Stomach (tissue), 19 donors: ENCODE measurements at places on chromosomes 13 and 19.

GRCh38 chr13:111990362-111990761 is 76.6 kb upstream of the SOX1 start:
- H3K27me3 ChIP-seq = no peaks in the 10 kb centered on the region
- no peaks in the 10 kb centered on the region for H3K36me3 ChIP-seq
- DNase-seq = no peak

DNA sequence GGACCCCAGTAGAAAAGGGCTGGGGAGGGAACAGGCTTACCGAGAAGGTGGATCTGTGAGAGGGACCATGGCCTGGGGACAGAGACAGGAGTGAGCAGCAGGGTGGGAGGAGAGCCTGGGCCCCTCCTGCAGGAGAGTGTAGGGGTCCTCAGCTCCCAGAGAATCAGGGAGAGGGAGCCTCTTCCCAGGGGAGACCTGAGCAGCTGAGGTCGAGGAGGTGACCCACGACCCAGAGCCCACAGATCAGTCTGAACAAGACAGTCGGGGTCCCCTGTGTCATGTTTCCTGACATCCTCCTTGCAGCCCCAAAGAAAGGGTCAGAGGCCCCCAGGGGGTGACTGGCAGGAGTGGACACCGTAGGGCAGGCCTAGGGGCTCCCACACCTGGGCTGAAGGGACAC is 6.7 kb downstream of the CEACAM4 start:
- no peak overlapping the region for H3K27ac ChIP-seq
- H3K27me3 ChIP-seq = no peaks in the 10 kb centered on the region
- H3K4me1 ChIP-seq = no peaks in the 10 kb centered on the region
- no peak for DNase-seq
- no peak overlapping the region for H3K4me3 ChIP-seq
- H3K36me3 ChIP-seq = no peaks in the 10 kb centered on the region

GRCh38 chr19:13880059-13881043 is 3.4 kb downstream of the NANOS3 start:
- H3K27ac ChIP-seq = peak overlapping the region; percentile 83
- DNase-seq = peak; percentile 99
- H3K36me3 ChIP-seq = no peaks in the 10 kb centered on the region
- H3K27me3 ChIP-seq = no peaks in the 10 kb centered on the region
- peaks cover 41% of the 10 kb centered on the region for H3K4me1 ChIP-seq

DNA sequence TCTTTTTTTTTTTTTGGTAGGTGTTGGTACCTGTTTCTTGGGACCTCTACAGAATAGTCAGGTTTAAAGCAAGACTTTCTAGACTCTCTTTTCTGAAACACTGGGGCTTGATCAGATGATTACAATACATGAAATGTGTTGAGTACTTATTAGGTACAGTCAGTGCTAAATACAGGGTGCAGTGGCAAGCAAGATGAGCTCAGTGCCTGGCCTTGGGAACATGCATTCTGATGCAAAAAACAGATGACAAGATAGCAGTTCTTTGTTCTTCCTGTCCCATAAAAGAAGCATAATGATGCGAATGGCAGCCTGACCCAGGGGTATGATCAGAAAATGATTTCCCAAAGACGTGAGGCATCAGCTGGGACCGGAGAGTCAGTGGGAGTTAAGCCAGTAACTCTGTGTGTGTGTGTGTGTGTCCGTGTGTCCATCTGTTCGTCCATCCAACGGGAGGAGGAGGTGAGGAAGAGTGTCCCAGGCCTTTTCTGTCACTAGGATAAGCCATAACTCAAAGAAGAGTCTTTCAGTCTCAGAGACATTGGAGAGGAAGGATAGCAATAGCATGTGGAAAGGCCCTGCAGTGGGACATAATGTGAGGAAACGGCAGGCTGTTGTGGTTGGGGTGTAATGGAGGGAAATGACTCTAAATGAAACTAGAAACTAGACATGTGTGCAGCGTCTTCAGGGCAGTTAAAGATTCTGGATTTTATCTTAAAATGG is 32.2 kb downstream of the SLAIN1 start:
- no peaks in the 10 kb centered on the region for H3K27me3 ChIP-seq
- DNase-seq = no peak
- no peak overlapping the region for H3K27ac ChIP-seq
- H3K36me3 ChIP-seq = no peaks in the 10 kb centered on the region
- H3K4me3 ChIP-seq = no peak overlapping the region
- no peaks in the 10 kb centered on the region for H3K4me1 ChIP-seq

DNA sequence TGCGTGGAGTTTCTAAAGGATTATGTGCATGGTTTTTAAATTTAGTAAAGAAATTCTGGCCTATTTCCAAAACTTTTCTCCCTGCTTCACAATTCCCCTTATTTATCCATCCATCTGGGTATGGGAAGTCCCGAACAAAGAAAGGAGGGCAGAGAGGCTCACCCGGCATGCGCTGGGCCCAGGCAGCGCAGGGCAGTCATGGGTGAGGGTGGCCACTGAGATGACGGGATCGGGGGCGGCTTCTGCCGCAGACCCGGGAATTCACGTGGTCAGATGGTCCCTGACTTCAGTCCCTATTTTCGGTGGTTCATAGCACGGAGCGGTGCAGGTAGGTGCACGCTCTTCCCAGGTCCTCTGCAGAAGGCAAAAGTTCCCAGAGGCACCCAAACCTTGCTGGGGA is 14.5 kb downstream of the IRS2 start:
- DNase-seq = no peak
- H3K4me3 ChIP-seq = no peak overlapping the region
- no peaks in the 10 kb centered on the region for H3K27me3 ChIP-seq
- peaks cover 16% of the 10 kb centered on the region for H3K36me3 ChIP-seq

DNA sequence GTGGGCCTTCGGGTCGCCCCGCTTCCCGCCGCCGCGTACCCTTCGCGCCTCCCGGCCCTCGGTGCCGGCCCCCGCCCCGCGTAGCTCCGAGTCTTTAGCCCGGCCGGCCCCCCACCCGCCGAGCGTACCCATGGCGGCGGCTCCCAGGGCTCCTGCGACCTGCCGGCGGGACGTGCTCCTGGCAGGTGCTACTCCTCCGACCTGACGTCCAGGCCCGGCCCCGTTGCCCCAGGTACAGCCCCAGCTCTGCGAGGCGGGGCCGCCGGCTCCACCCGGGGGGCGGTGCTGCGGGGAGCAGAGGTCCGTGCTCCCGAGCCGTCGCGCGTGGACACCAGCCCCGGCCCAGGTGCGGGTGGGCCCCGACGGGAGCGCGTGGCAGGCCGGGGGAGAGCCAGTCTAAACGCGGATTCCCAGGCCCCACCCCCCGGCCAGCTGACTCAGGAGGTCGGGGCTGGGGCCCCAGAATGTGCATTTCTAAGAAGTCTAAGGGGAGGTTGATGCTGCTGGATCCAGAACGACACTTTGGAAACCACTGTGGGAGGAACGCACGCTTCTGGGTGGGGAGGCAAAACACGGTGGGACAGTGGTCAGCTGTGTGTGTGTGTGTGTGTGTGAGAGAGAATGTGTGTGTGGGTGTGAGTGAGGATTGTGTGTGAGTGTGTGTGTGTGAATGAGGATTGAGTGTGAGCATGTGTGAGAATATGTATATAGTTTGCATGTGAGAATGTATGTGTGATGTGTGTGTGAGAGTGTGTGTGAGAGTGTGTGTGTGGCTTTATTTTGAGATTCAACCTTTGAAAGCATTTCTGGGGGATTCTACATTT is at the start of gene SLC15A1:
SLC15A1 (minus strand) TSS at position 206 of the 824 bp plus-strand sequence; CDS start at position 132, 74 bp downstream.
- peaks cover 13% of the 10 kb centered on the region for H3K4me1 ChIP-seq
- peak within 1 kb of the TSS; percentile 45 for H3K4me3 ChIP-seq
- no peaks in the 10 kb centered on the region for H3K27me3 ChIP-seq

GRCh38 chr19:54421169-54421516 is 5.9 kb downstream of the TTYH1 start:
- no peaks in the 10 kb centered on the region for H3K4me1 ChIP-seq
- H3K27ac ChIP-seq = peak overlapping the region; percentile 42
- H3K36me3 ChIP-seq = no peaks in the 10 kb centered on the region
- H3K4me3 ChIP-seq = no peak overlapping the region
- peaks cover 67% of the 10 kb centered on the region for H3K27me3 ChIP-seq
- no peak for DNase-seq

DNA sequence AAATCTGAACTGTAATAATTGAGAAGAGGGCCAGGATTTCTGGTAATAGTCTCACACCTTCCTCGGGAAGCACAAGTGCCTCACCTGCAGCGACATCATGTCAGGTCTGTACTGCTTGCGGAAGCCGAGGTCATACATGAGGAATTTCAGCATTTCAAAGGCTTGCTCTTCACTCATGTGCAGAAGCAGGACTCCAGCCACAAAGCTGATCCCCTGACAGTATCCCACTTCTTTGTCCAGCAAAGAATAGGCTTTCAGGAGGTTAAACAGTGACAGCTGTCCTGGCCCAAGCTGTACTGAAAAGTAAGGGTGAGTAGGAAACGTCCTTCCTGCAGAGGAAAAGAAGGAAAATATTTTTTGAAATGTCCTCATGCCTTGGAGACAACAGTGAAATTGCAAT is 182.7 kb downstream of the TBC1D4 start:
- H3K4me1 ChIP-seq = no peaks in the 10 kb centered on the region
- H3K4me3 ChIP-seq = no peak overlapping the region

GRCh38 chr13:44380404-44381165 is 7.0 kb downstream of the SERP2 start:
- H3K4me3 ChIP-seq = no peak overlapping the region

DNA sequence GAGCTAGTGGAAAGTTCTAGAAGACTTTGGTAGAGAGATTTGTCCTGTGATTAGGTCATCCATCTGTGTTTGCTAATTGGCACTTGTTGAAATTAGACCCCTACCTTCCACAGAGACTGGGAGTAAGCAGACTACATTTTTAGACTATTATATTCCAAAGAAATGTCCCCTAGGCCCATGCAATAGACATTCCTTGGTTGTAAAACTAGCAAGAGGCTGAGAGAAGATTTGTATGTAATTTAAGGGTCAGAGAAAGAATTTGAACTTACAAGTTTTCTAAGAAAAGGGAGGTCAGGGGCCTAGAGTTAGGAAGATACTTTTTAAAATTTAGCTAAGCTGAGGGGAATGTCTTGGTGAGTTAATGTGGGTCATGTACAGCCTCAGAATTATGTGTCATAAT is 470.7 kb upstream of the SLITRK1 start:
- DNase-seq = no peak
- no peak overlapping the region for H3K27ac ChIP-seq
- H3K36me3 ChIP-seq = no peaks in the 10 kb centered on the region
- H3K27me3 ChIP-seq = no peaks in the 10 kb centered on the region
- no peaks in the 10 kb centered on the region for H3K4me1 ChIP-seq

- H3K36me3 ChIP-seq = no peaks in the 10 kb centered on the region
- no peak for DNase-seq
- no peak overlapping the region for H3K27ac ChIP-seq
- no peaks in the 10 kb centered on the region for H3K4me1 ChIP-seq
- H3K4me3 ChIP-seq = no peak overlapping the region
These were observed 6.4 kb downstream of the FBN3 start for GRCh38 chr19:8143041-8143440.

DNA sequence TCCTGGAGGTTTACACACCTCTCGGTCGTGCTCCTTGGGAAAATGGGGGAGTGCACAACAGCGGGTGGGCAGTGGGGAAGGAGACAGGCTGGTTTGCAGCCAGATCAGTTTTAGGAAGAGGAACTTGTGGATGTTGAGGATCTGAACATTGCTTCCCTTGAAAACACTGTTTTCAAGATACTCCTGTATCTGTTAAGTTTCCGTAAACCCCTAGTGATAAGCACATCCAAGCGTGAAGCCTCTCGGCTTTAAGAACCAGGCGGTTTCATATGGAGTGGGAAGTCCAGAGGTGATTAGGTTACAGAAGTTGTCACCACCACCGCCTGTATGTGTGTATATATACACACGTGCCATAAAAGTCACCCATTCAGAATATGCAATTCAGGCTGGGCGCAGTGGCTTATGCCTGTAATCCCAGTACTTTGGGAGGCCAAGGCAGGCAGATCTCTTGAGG is 47.4 kb downstream of the SIPA1L3 start:
- H3K4me3 ChIP-seq = no peak overlapping the region
- H3K4me1 ChIP-seq = peaks cover 4% of the 10 kb centered on the region
- H3K36me3 ChIP-seq = no peaks in the 10 kb centered on the region
- DNase-seq = no peak
- no peaks in the 10 kb centered on the region for H3K27me3 ChIP-seq

DNA sequence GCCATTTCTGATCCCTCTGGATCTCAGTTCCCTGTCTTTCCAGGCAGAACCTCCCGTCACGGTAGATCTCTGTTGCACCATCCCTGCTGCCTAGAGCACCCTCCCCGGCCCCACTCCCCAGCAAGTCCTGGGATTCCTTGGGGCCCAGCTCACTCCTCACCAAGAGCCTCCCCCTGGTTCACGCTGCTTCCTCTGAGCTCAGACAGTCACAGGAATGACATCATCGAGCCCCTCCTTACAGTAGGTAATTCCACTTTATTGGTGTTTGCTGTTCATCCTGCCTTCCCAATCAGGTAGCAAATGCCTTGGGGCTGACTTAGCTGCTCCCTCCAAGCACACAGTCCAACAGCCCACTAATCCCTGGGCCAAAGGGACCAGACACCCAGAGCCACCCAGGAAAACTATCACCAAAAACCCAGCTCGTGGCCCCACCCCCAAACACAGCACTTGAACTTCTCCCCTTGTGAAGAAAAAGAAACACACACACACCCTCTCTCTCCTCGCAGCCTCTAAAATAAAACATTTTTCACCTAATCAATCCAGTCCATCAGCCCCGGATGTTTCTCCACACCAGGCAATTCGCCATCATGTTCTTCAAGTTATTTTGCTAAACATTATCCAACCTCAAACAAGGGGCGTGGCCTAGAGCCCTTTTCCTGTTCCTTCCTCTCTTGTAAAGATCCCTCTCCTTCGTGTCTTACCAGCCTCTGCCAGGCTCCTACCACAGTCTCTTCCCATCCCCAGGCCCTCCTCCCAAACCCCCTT is 2.5 kb downstream of the NAPA start:
- no peaks in the 10 kb centered on the region for H3K27me3 ChIP-seq
- peaks cover 76% of the 10 kb centered on the region for H3K4me1 ChIP-seq
- peak overlapping the region; percentile 93 for H3K4me3 ChIP-seq
- DNase-seq = peak; percentile 79

DNA sequence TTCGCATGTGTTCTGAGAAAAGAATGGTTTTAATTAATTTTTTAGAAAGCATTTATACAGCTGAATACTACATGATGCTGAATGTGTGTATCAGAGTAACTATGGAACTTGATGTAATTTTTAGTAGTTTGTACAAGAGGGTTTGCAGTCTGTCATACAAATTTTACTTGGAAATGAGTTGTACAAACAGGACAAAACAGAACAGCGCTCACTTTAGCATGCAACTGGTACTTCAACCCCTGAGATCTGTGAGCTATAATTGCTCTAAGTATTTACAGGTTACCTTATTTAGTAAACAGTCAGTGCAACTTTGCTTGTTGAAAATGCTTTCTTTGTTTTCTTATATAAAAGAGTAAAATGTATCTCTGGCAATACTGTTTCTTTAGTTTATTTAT is 706 bp downstream of the TNFRSF19 start:
- no peak overlapping the region for H3K27ac ChIP-seq
- H3K27me3 ChIP-seq = no peaks in the 10 kb centered on the region
- no peaks in the 10 kb centered on the region for H3K4me1 ChIP-seq

- no peak overlapping the region for H3K4me3 ChIP-seq
- DNase-seq = peak; percentile 40
- no peaks in the 10 kb centered on the region for H3K27me3 ChIP-seq
- no peak overlapping the region for H3K27ac ChIP-seq
- no peaks in the 10 kb centered on the region for H3K36me3 ChIP-seq
- no peaks in the 10 kb centered on the region for H3K4me1 ChIP-seq
These were observed 122.4 kb downstream of the TRPC4 start for GRCh38 chr13:37747071-37747612.

- no peak for DNase-seq
- H3K4me1 ChIP-seq = peaks cover 10% of the 10 kb centered on the region
- no peak overlapping the region for H3K4me3 ChIP-seq
- no peaks in the 10 kb centered on the region for H3K27me3 ChIP-seq
- H3K36me3 ChIP-seq = peaks cover 13% of the 10 kb centered on the region
- no peak overlapping the region for H3K27ac ChIP-seq
These were observed 15.0 kb downstream of the HAS1 start for GRCh38 chr19:51708811-51709210.
